Stimulated activated CD4-positive, alpha-beta T cell treated with anti-CD3 and anti-CD28 coated beads, TNF-alpha, amount 100 ng/mL, for 48 hours (primary cell): ENCODE measurements at places on chromosomes 3 and 15.

GRCh38 chr15:36313021-36313420, 266.4 kb upstream of the CDIN1 start:
- DNase-seq: no peak

GRCh38 chr15:69392352-69392751, 21.8 kb upstream of the KIF23 start:
- DNase-seq: no peak

- DNase-seq: no peak
Observed at GRCh38 chr15:95910643-95911212, 419.8 kb upstream of the NR2F2 start.

GRCh38 chr3:144585953-144586352, 614.3 kb downstream of the DIPK2A start:
- no peak for DNase-seq

GRCh38 chr3:115899535-115899934, 276.2 kb downstream of the GAP43 start:
- DNase-seq: no peak

- no peak for DNase-seq
Observed at GRCh38 chr3:18061737-18062656, 319.6 kb upstream of the TBC1D5 start.

GRCh38 chr15:98893401-98893800, 114.2 kb downstream of the PGPEP1L start:
- no peak for DNase-seq

GRCh38 chr15:31434588-31435260, 108.1 kb downstream of the KLF13 start:
- peak; percentile 76 for DNase-seq

- DNase-seq: no peak
Observed at GRCh38 chr3:137222736-137223225, 265.0 kb downstream of the IL20RB start.

DNA sequence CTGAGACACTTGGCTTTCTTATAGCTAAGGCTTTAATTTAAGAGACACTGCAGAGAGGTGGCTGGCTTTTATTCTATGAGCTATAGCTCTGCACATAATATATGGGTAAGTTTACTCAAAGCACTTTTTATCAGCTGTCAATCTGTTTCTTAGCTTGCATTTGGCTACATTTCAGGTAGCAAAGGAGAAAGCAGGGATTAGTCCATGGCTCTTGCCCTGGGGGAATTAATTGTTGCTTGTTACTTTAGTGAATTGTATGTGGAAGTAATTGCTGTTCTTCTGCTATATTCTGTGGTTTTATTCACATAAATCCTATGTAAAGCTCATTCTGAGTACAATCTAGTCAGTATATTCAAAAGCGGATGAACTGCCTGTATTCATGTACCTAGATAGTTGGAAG, 14.4 kb upstream of the CCDC39 start:
- DNase-seq: no peak

GRCh38 chr3:32216172-32216783, 22.2 kb upstream of the CMTM8 start:
- no peak for DNase-seq

- no peak for DNase-seq
Observed at GRCh38 chr3:101495552-101495951, 17.5 kb downstream of the SENP7 start.

- no peak for DNase-seq
Observed at GRCh38 chr15:31481142-31481541, 154.5 kb downstream of the KLF13 start.

GRCh38 chr3:124840331-124840730, 46.8 kb downstream of the ITGB5 start:
- no peak for DNase-seq

GRCh38 chr3:110625201-110625747, 446.3 kb upstream of the NECTIN3 start:
- no peak for DNase-seq

- DNase-seq: no peak
Observed at GRCh38 chr3:71360180-71360579, 223.3 kb downstream of the FOXP1 start.

DNA sequence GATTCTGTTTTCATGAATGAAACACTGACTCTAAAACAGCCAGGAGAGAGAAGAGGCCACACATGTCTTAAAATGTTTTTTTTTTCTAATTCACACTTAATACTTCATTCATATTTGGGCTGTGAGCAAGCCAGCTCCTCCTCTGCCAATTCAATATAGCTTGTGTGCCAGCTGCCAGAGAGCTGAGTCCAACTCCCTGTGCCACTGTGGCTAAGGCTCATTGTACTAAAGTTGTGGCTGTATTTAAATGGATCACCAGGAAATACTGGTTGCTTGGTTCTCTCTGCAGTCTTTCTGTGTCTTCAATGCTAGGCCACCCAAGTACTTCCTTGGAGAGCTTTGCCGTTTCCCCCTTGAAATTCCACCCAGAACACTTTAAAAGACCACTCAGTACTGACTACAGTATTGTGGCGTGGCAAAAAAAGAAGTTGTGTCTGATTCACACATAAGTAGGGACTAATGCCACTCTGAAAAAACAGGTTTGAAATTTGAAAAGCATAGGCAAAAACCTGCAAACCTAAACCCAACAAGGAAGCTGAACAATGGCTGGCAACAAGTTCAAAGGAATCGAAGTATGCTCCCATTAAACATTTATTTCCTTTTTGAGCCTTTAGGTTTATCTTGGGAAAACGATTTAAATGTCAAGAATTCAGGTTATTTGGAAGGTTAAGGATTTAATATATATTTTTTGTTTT, 524.7 kb downstream of the DIPK2A start:
- no peak for DNase-seq

GRCh38 chr15:49121901-49122300, 33.5 kb downstream of the COPS2 start:
- no peak for DNase-seq

DNA sequence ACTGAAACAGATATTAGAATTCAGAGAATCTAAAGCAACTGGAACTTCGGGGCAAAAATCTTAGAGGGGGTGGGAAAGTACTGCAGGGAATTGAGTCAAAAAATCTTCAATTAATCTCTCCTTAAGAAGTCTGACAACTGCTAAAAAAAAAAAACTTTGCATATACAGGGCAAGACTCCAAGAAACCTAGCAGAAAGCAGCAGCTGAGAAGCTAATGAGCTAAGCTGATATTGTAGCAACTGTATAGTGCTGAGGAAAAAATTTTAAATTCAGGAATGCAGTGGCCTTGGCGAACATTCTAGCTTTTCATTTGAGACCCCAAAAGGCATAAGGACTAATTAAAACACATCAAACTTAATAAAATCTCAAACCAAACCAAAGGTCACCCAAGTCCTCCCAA, 113.6 kb downstream of the SCAPER start:
- no peak for DNase-seq

GRCh38 chr3:46393011-46393410, 13.9 kb downstream of the CCR5AS start:
- DNase-seq: no peak

- no peak for DNase-seq
Observed at GRCh38 chr15:72797338-72797689, 13.8 kb upstream of the ADPGK start.

DNA sequence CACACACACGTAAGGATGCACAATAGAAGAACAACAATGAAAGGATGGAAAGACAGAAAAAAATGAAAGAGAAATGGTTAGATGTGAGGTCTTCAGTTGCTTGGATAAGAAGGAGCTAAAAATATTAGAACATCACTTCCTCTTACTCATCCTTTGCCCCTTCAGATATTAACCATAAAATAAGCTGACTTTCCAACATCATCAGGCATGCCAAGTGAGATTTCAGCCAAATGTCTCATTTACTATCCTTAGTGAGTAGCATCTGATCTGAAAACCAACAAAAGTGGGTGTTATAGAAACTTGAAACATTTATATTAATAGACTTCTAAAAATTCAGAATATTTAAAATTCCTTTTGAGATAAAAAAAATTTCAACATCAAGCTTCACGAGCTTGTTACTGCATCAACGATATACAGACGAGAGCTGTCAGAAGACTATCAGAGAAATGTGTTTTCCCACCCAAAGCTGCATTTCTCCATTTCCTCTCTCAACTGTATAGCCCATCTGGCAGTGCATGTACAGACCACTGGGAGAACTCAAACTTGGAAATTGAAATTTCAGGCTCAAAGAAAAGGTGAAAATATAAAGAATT, 25.4 kb upstream of the LSAMP start:
- no peak for DNase-seq

DNA sequence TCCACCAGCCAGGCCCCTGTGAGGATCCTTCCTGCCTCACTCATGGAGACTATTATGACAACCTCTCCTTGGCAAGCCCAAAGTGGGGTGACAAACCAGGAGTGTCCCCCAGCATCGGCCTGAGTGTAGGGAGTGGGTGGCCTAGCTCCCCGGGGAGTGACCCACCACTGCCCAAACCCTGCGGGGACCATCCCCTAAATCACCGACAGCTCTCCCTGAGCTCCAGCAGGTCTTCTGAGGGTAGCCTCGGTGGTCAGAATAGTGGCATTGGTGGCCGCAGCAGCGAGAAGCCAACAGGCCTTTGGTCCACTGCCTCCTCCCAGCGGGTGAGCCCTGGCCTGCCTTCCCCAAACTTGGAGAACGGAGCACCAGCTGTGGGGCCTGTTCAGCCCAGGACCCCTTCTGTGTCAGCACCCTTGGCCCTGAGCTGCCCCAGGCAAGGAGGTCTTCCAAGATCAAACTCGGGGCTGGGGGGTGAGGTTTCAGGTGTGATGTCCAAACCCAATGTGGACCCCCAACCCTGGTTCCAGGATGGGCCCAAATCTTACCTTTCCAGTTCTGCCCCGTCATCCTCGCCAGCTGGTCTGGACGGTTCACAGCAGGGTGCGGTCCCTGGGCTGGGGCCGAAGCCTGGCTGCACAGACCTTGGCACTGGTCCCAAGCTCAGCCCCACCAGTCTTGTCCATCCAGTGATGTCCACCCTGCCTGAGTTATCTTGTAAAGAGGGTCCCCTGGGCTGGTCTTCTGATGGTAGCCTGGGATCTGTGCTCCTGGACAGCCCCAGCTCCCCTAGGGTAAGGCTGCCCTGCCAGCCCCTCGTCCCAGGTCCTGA, 1.0 kb downstream of the LIMD1 start:
- no peak for DNase-seq
